CD4-positive, CD25-positive, alpha-beta regulatory T cell (primary cell): ENCODE measurements at places on chromosomes 7 and 10.

DNA sequence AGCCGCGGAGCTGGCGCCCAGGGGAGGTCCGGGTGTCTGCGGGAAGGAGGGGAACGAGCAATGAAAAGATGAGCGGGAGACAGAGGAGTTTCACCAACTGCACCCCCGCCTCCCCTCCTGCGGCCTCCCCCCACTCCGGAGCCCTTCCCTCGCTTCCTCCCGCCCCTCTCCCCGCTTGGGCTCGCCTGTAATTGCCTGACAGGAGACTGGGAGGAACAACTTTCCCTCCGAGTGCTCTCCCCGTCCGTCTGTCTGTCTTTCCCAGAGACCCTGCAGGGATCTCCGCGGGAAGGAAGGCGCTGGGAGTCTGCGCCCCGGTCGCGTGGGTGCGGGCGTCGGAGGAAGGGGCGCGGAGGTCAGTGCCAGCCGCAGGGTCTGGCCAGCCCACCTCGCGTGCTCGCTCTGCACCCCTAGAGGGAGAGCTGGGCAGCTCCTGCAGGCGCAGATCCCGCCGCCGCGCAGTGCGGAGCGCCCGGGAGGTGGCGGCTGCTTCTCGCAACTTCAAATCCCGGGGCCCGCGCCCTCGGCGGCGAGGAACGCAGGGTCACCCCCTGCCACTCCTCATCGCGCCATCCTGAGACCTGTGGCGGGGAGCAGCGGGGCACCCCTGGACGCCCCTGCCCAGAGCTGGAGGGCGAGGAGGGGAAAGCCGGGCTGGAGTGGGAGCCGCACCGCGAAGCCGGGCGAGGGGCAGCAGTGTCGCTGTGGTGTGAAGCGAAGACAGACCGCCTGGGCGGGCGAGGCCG, 511 bp upstream of the NRP1 start:
- DNase-seq = peak; percentile 4

GRCh38 chr7:157558061-157558460, 221.3 kb downstream of the DNAJB6 start:
- DNase-seq = no peak

DNA sequence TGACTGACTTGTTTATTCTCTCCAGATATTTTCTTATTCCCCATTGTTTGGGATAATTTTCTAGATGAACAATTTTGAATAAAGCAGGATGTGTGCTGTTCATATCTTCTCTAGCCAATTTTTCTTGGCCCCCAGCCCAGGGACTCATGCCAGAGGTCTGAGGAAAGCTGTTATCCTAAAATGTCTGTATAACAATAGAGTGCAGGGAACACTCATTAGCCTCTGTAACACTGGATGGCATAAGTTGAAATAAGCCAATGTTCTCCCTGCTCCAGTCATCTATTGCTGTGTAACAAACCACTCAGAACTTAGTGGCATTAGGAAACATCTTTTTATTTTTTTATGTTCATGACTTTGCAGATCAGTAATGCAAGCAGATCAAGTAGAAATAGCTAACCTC, 121.7 kb upstream of the TRIM24 start:
- no peak for DNase-seq

GRCh38 chr10:31578181-31578852, 259.3 kb downstream of the ZEB1 start:
- DNase-seq = no peak

- DNase-seq = no peak
These were observed 16.2 kb upstream of the MACC1 start for GRCh38 chr7:20233362-20233761.

GRCh38 chr10:3350205-3350604, 177.6 kb upstream of the PITRM1 start:
- no peak for DNase-seq

DNA sequence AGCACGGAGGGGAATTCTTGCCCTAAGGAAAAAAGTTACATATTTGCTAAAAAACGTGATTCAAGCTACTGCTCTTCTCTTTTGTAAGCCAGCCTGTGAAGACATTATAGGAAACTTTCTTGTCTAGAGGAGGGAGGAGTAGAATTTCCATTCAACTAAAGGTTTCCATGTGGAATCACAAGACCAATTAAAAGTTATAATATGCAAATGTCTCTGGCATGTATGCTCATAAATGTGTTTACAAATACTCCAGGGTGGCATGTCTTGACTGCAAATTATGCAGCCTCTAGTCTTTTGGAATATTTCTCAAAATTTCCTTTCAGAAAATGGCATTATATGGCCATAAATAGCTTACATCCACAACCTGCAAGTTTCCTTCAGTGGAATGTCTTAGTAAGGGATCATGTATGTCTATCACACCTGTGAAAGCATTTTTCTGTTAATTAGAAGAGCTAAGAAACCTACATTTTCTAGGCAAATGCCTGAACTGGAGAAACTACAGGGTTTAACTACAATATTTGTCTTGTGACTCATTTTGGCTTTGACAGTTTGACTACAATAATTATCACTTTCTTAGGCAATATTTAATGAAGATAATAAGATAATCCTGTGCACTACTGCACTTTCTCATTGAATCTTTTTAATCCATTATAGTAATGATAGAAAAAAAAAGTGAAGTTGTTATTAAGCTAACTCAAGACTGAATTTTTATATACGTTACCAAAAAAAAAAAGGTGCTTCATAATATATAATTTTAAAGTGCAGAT, 111.1 kb upstream of the C10orf90 start:
- DNase-seq = no peak

DNA sequence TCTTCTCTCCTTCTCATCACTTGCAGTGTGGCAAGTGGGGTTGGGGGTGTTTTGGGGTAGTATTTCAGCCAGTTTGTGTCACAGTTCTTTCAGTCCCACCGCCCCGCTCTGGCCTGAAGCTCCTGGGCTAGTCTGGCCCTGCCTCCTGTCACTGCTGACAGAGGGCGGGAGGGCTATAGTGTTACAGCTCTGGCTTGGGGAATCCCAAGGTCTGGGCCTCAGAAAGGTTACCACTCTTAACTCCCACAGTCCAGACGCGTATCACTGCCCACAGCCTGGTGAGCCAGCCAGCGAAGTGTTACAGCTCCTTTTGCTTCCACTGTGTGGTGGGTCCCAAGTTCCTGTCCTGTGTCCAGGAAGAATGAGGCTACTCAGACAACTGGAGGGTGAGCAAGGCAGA, 56.0 kb downstream of the ZNF777 start:
- DNase-seq = no peak

GRCh38 chr10:112562809-112563663, 116.0 kb downstream of the VTI1A start:
- DNase-seq = no peak
